ENCODE measurements at places on chromosomes 6 and 20. TPM values are rescaled to one million over a fixed set of nuclear protein-coding genes. Genes with fewer than 3 reads are reported as not detected.

Gene ALDH5A1
- total RNA-seq: 14.2 TPM

DNA sequence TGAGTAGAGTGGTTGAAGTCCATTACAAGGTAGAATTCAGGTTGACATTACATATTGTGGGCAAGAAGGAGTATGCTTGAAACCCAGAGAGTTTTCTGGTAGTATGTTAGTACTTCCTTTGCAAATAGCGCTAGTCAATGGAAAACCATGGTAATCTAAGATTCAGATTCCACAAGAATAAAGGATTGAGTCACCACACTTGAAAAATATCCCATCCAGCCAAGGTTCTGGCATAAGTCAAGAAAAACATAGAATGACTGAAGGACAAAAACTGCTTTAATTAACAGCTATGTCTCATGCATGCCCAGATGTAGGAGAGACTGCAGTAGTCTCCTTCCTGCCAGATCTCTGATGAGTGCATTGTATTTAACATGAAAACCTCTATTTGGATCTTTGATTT lies 469.8 kb downstream of the BMP2 start:
- no peak for DNase-seq
- H3K4me3 ChIP-seq: no peak overlapping the region
- H3K4me1 ChIP-seq: no peaks in the 10 kb centered on the region
- no peaks in the 10 kb centered on the region for H3K27me3 ChIP-seq

- H3K27ac ChIP-seq: no peak overlapping the region
- no peaks in the 10 kb centered on the region for H3K27me3 ChIP-seq
- no peak for DNase-seq
- H3K4me3 ChIP-seq: no peak overlapping the region
- H3K4me1 ChIP-seq: no peaks in the 10 kb centered on the region
- peaks cover 4% of the 10 kb centered on the region for H3K36me3 ChIP-seq
These were observed 1.1 kb upstream of the TULP4 start for GRCh38 chr6:158311193-158311592.

- no peak overlapping the region for H3K4me3 ChIP-seq
- no peaks in the 10 kb centered on the region for H3K27me3 ChIP-seq
- no peak overlapping the region for H3K27ac ChIP-seq
These were observed 6.8 kb upstream of the BTN1A1 start for GRCh38 chr6:26493258-26493657.

GRCh38 chr20:46509523-46509922 lies 3.8 kb downstream of the ZNF334 start:
- no peak overlapping the region for H3K4me3 ChIP-seq
- no peak overlapping the region for H3K27ac ChIP-seq
- no peak for DNase-seq
- no peaks in the 10 kb centered on the region for H3K36me3 ChIP-seq
- H3K4me1 ChIP-seq: peaks cover 9% of the 10 kb centered on the region

Gene LY6G6C
- total RNA-seq: not detected

Gene MCCD1
- total RNA-seq: not detected

- H3K4me3 ChIP-seq: no peak overlapping the region
- no peaks in the 10 kb centered on the region for H3K27me3 ChIP-seq
- H3K36me3 ChIP-seq: no peaks in the 10 kb centered on the region
- no peak for DNase-seq
These were observed 110.8 kb upstream of the MLN start for GRCh38 chr6:33914645-33915044.

- H3K36me3 ChIP-seq: no peaks in the 10 kb centered on the region
- H3K27ac ChIP-seq: no peak overlapping the region
- no peak for DNase-seq
- H3K27me3 ChIP-seq: no peaks in the 10 kb centered on the region
- no peak overlapping the region for H3K4me3 ChIP-seq
These were observed 23.8 kb downstream of the ANKS1A start for GRCh38 chr6:34912715-34913464.

Gene SLC17A3
- not detected for total RNA-seq

Gene NXT1
- total RNA-seq: 40.0 TPM

Gene PRR18
- not detected for total RNA-seq

Measured in vagina (tissue), 2 donors.